ENCODE measurements at places on chromosomes 1 and 21.

DNA sequence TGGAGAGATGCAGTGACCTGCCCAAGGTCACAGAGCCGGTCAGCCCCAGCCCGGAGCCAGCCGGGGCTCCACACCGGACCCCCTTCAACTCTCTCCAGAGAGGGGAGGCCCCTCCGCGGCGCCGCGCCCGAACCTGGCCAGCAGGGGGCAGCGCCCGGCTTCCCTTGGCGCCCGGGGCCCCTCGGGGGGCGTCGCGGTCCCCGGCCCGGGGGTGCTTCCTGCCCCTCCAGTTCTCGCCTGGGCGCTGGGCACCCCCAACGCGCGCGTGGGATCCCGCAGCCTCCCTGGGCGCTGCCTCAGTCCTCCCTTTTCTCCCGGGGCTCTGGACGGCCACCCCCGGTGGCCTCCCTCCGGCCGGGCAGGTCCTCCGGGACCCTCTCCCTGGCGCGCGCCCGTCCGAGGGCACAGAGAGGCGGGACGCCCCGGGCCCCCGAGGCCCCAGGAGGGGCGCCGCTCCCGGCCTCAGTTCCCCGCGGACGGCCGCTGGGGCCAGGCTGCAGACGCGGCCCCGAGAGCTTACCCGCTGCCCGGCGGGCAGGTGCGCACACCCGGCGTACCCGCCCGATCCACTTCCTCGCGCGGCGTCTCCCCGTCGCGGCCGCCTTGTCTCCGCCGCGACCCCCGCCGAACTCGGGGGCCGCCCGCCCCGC lies 406 bp downstream of the HTR1D start:
- peak; percentile 1 for DNase-seq

DNA sequence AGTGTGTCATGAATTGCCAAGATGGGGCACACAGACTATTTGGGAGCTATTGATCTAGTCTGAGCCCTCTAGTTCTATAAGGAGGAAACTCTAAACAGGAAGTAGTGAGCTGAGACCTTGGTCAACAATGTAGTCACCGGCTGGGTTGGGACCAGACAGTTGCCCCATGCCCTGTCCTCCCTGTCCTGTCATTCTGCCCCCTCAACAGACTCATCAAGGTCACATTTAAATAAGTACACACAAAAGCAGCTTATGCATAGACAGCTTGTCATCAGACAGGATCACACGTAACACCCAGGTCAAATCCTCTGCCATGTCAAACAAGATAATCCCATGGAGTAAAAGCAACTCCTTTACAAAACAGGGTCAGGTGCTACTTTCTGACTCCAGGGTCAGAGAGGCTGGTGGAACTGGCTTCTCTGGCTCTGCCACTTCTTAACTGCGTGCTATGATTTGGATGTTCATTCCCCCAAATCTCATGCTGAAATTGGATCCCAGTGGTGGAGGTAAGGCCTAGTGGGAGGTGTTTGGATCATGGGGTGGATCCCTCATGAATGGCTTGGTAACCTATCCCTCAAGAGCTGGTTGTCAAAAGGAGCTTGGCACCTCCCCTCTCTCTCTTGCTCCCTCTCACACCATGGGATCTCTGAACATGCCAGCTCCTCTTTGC lies 128.9 kb downstream of the HIVEP3 start:
- no peak for DNase-seq

GRCh38 chr1:169571450-169571849 lies 14.8 kb downstream of the F5 start:
- DNase-seq: no peak

DNA sequence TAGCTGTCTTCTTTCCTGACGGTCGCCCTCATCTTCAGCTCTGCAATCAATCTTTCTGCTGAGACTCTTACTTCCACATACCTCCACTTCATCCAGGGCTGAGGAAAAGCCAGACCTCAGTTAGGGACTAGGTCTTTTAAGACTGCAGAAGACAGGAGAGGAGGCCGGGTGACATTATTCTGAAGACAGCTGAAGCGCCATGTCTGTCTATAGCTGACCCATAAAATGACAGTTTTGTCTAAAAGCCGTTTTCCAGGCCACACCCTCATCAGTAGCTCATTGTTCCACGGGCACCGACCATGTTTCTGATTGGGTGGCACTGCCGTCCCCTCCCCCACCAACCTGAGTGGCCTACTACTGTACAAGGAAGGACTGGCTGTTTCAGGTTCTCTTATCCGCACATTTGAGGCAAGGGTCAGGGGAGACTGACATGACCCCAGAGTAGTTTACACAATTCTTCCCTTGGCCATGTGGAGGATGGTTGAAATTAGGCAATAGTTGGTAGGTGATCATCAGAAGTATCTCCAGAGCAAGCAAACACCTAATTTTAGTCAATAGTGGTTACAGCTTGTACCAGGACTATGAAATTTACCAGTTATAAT lies at the start of gene ADCY10:
Gene ADCY10, minus strand, starts transcription at position 240 of the 602 bp plus-strand sequence. CDS start 8,994 bp downstream, outside the sequence.
- DNase-seq: no peak

GRCh38 chr1:30816211-30817076 lies 58.9 kb upstream of the LAPTM5 start:
- DNase-seq: no peak

GRCh38 chr1:229579059-229579673 lies 20.7 kb upstream of the ABCB10 start:
- no peak for DNase-seq

- DNase-seq: no peak
Measured at GRCh38 chr1:225611537-225612223, 41.2 kb downstream of the ENAH start.

GRCh38 chr1:230049731-230050130 lies 17.3 kb upstream of the GALNT2 start:
- DNase-seq: no peak

DNA sequence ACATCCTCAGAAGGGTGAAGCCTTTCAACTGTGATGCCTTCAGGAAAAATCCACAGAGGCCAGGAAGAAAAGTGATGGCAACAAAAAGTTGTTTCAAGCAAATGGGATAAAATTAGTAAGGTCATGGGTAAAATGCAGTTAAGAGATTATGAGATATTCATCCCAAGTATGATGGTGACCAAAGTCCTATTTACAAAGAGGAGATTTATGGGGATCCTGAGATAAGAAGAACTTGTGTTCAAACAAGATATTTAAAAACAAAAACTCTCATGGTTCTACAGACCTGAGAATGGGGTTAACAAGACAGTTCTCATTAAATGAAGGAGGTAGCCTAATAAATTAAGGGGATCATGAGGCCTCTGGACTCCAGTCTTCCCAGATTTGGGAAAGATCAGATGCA lies 184.4 kb downstream of the FCRL5 start:
- no peak for DNase-seq

DNA sequence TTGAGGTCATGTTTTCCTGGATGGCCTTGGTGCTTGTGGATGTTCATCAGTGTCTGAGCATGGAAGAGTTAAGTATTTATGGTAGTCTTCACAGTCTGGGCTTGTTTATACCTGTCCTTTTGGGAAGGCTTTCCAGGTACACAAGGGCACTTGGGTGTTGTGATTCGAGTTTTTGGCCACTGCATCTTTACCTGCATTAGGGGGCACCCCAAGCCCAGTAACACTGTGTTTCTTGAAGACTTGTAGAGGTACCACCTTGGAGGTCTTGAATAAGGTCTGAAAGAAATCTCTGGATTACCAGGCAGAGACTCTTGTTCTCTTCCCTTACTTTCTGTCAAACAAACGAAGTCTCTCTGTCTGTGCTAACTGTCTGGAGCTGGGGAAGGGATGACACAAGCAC lies 34.4 kb upstream of the ROR1 start:
- no peak for DNase-seq

GRCh38 chr1:61093525-61094137 lies 11.3 kb downstream of the NFIA start:
- no peak for DNase-seq

GRCh38 chr1:198276241-198276640 lies 119.4 kb downstream of the NEK7 start:
- DNase-seq: no peak

- DNase-seq: no peak
Measured at GRCh38 chr1:80639777-80640533, 1160.8 kb upstream of the ADGRL2 start.

- no peak for DNase-seq
Measured at GRCh38 chr1:104125266-104125665, 375.6 kb downstream of the AMY1C start.

GRCh38 chr21:31176080-31176551 lies 137.8 kb upstream of the KRTAP19-8 start:
- DNase-seq: no peak

- no peak for DNase-seq
Measured at GRCh38 chr1:244217711-244218110, 166.6 kb downstream of the ZBTB18 start.

- DNase-seq: peak; percentile 53
Measured at GRCh38 chr1:204520834-204521709, 4.9 kb downstream of the MDM4 start.

All from activated CD8-positive, alpha-beta memory T cell treated with anti-CD3 and anti-CD28 coated beads for 4 hours (primary cell).